Ureter (tissue), 1 donor: ENCODE measurements at places on chromosomes 11 and 22. TPM values are rescaled to one million over a fixed set of nuclear protein-coding genes. Genes with fewer than 3 reads are reported as not detected.

DNA sequence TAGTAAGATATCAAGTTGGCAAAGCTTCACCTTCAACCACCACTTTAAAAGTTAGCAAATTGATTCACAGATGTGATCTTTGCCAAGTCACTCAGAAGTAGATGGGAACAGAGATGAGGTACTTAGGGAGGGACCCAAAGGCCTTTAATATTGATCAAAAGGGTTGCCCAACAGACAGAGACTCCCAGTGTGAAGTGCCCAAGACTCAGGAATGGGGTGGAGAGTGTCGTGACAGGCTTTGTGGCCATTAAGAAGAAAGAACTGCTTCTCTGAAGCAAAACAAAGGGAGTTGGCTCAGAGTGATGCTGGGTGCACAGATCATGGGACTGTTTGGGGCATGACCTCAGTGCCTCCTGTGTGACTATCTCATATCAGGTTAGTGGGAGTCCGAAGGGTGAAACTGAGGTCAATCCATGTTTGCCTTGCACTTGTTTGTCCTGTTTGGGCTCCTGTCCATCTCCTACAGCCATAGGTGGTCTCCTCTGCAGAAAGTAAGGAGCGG is 132.3 kb downstream of the APIP start:
- DNase-seq: no peak

DNA sequence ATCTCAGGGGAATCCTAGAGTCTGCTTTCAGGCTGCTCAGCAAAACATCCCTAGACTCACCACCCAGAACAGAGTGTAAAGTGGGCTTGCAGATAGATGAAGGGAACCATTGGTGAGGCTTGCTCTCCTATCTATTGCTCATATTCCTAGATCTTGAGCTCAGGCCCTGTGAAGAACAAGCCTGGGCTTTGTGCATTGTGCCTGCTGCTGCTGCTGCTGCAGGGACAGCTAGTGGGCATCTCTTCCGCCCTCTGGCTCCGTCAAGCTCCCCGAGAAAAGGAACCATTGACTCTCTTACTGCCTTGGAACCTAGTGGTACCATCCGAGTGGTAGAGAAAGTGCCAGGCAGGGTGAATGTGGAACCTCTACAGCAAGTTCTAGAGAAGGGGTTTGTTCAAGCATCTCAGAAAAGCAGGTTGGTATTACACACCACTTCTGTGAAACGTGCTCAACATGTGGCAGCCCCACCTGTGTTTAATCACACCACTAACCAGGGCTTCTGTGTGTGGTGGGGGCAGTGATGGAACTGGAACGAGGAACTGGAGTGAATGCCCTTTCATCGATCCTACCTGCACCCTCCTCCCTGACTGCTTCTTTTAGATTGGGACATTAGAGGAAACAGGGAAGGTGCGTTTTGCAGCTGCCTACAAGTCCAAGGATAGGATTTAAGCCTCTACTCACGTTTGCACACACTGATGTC is 4.4 kb downstream of the BACE1-AS start:
- DNase-seq: no peak

The LAMTOR1 gene
- total RNA-seq: 92.2 TPM

DNA sequence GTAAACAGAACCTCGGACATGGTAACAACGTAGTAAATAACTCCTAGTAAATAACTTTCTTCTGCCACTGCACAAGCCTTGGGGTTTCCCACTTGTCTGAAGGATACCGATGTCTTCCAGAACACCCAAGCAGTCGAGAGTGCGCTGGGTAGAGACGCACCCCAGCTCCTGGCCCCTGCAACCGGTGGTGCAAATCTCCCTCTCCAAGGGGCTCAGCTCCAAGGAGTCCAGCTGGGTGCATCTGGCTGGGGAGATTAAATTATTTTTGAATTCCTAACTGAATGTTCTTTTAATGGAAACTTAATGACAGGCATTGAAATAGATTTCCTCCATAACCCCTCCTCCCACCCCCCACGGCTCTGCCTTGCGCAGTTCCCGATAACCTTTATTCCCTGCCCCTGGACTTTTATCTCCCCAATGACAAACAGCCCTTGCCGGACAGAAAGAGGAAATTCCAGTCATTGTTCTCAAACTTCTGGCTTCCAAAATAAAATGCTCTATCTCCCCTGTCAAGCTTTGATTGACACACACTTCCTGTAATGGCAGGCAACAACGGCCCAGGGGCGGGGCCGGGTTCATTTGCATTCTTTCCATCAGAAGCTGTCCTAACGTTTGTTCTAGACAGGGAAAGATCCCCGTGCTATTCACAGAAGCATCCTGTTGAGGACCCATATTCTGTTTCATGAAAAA is 31.2 kb downstream of the KCNJ1 start:
- DNase-seq: no peak

GRCh38 chr22:24434471-24435322 is 7.3 kb downstream of the ADORA2A start:
- no peak for DNase-seq

The LUZP2 gene
- total RNA-seq: 0.96 TPM

DNA sequence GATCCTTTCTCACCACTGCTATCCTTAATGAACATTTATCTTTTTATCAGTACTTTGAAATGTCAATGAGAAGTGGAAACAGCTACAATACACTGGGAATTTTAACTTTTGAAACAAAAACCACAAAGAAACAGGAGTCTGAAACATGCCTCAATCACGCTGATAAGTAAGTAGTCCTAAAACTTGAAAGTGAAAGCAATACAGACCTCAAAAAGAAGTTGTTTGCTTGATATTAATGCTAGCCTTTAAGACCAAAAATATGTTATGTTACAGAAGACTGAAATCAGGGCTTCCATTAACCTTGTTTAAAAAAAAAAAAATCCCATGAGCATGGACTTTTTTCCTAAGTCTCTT is 21.3 kb downstream of the PHF21A start:
- DNase-seq: no peak

GRCh38 chr11:44622721-44623258 is 57.3 kb downstream of the CD82 start:
- DNase-seq: peak; percentile 32

GRCh38 chr11:60834742-60835533 is 7.0 kb upstream of the CCDC86 start:
- DNase-seq: no peak

DNA sequence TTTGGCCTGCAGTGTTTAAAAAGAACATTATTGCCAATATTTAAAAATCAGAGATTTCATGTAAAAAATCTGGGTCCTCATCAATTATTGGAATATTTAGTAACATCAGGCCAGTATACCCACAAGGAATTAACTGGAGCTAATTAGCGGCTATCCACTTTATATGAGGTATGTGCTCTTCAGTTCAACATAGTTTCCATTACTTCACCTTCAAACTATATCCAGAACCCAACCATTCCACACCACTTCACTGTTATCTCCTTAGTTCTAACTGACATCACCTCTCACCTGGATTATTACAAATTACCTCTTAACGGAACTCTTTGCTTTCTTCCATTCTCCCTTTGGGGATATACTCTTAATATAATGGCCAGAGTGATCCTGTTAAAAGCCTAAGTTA is 64.7 kb downstream of the DENND5A start:
- no peak for DNase-seq

The CACNA1I gene
- 0.75 TPM for total RNA-seq

The SNAP29 gene
- 28.7 TPM for total RNA-seq

DNA sequence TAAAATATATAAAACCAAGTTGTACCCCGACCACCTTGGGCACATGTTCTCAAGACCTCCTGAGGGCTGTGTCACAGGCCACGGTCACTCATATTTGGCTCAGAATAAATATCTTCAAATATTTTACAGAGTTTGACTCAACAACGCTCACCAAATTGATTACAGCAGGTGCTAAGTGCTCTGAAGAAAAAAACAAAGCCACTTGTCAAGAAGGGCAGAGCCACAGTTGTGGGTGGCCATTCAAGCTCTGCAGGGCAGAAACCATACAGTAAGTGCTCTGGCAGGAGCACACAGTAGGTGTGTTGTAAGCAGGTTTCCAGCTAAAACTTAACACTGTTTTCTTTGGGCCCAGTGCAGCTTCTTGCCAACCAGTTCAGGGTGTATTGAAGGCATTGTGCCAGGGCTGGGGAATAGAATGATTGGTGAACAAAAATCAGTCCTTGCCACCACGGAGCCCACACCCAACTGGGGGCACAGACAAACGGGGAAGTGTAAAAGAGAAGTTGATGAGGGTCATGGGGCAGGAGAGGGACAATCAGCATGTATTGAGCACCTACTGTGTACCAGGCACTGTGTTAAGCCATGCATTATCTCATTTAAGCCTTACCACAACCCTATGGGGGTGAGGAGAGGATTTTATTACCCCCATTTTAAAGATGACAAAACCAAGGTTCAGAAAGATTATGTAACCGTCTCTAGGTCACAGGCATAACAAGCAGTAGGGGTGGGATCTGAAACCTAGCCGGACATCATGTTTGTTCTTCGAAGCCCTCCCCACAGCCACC is 18.2 kb downstream of the ARRB1 start:
- DNase-seq: no peak

- no peak for DNase-seq
Observed at GRCh38 chr22:35524966-35525686, 15.5 kb upstream of the RASD2 start.

- DNase-seq: peak; percentile 76
Observed at GRCh38 chr11:73184953-73185671, 33.0 kb upstream of the P2RY2 start.

DNA sequence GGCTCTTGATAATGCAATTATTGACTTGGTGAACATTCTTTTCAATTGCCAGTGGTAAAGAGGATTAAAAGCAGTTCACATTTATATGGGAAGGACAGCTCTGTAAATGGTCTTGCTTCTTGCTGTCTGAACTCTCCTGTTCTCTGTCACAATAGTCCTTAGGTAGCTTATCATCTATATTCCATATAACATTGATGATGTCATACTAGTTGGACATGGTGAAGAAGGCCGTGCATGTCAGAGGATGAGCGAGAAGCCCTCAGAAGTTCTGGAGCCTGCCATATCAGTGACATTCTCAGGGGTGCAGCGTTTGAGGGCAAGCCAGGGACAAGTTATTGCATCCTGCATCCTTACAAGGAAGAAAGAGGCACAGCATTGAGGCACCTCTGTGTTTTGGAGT is 2.6 kb upstream of the CHKB start:
- DNase-seq: no peak

The MAML2 gene
- total RNA-seq: 35.8 TPM

GRCh38 chr11:58286249-58286648 is 18.2 kb upstream of the OR10W1 start:
- DNase-seq: no peak

- DNase-seq: no peak
Observed at GRCh38 chr11:111361874-111362273, 17.2 kb downstream of the POU2AF1 start.

- DNase-seq: no peak
Observed at GRCh38 chr11:4022669-4023068, 71.9 kb upstream of the RRM1 start.

GRCh38 chr11:68358416-68358815 is 46.0 kb downstream of the LRP5 start:
- no peak for DNase-seq

DNA sequence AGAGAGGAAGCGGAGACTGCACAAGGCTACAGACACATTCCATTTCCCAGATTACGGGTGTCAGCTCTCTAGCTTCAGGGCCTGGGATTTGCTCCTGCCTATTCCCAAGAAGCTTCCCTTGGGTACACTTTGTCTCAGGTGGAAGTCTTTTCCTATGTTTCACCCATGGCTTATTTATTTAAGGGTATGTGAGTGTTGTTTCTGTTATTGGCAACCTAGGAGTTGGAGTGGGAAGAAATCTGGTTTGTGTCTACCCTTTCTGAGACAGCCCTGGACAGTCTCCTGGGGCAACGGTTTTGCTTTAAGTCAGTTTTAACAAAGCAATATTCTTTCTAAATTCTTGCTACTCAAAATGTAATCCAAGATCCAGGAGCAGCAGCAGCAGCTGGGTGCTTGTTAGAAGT is 127.0 kb downstream of the MICAL2 start:
- no peak for DNase-seq

GRCh38 chr22:37138849-37139561 is 10.7 kb downstream of the IL2RB start:
- DNase-seq: no peak

The ADAMTS15 gene
- 5.9 TPM for total RNA-seq

GRCh38 chr22:19523240-19524169 is 705 bp downstream of the CLDN5 start:
- no peak for DNase-seq

DNA sequence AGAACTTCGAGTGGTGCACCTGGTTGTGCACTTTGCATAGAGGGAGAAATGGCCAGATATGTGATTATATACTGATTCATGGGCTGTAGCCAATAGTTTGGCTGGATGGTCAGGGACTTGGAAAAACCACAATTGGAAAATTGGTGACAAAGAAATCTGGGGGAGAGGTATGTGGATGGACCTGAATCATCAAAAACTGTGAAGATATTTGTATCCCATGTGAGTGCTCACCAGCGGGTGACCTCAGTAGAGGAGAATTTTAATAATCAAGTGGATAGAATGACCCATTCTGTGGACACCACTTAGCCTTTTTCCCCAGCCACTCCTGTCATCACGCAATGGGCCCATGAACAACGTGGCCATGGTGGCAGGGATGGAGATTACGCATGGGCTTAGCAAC is 48.0 kb upstream of the NARS2 start:
- no peak for DNase-seq

The F2 gene
- total RNA-seq: not detected

DNA sequence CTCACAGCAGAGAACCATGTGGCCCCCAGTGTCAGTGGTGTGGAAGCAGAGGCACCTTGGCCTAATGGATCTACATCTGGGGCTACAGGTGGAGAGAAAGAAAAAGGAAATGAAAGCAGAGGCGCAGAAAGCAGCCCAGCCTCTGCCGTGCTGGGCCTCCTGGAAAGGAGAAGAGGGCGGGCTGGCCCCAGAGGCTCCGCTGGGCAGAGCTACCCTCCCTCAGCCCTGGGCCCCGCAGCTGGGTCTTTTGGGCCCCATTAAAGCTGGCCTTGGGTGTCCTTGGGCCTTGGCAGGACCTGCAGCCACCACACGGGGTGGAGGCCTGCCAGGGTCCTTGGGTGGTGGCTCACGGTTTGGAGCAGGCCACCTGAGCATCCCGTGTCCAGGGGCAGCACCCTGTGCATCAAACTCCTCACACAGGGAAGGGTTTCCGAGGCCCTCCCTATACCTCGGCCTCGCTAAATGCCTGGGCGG is 31.6 kb upstream of the GAL start:
- DNase-seq: no peak

The THYN1 gene
- 52.1 TPM for total RNA-seq

The ARHGAP42 gene
- 32.6 TPM for total RNA-seq

The GAL gene
- total RNA-seq: 0.65 TPM

The SLC22A6 gene
- not detected for total RNA-seq

DNA sequence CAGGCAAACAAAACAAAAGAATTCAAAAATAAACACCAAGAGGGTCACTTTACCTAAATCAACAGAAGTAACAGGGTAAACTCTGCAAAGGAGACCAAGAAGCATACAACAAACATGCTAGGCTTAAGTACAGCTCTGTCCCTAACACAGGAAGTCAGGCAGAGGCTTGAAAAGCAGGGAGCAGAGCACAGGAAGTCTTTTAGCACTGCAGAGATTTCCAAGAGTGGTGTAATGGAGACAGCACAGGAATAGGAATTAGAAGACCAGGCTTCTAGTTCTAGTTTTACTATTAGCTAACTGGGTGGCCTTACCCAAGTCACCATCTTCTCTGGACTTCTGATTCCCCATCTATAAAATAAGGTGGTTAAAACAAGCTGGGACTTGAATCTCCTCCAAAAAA is 1.9 kb downstream of the RBFOX2 start:
- DNase-seq: no peak

The BATF2 gene
- 4.6 TPM for total RNA-seq
